ENCODE measurements at places on chromosomes 6 and 20.

GRCh38 chr6:122286512-122286911 lies 112.9 kb upstream of the HSF2 start:
- DNase-seq = no peak

DNA sequence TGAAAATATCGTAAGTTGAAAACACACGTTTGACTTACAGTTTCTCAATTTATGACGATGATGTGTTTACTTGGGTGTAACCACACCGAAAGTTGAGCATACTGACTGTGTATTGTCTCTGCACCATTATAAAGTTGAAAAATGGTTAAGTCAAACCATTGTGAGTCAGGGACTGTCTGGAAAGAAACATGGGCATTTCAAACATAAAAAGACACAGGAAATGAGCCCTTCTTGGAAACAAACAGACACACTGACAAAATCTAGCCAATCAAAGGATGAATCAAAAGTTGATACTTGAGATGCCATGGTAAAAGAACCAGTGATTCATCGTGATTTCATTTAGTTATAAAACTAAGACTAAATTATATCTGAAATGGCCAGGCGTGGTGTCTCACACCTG lies 5.3 kb downstream of the POPDC3 start:
- DNase-seq = no peak

DNA sequence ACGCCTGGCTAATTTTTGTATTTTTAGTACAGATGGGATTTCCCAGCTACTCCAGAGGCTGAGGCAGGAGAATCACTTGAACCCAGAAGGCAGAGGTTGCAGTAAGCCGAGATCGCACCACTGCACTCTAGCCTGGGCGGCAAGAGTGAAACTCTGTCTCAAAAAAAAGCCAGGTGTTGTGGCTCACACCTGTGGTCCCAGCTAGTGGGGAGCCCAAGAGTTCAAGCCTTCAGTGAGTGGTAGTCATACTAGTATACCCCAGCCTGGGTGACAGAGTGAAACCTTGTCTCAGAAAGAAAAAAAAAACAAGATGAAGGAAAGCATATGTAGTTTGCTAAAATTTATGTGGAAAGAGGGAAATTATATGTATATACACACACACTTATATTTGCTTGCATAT lies 20.0 kb upstream of the POU5F1 start:
- DNase-seq = no peak

GRCh38 chr6:143099647-143100046 lies 39.0 kb downstream of the AIG1 start:
- no peak for DNase-seq

GRCh38 chr6:119036081-119036480 lies 42.4 kb downstream of the FAM184A start:
- DNase-seq = no peak

- peak; percentile 31 for DNase-seq
Observed at GRCh38 chr6:10465629-10466499, 51.0 kb upstream of the TFAP2A start.

- DNase-seq = no peak
Observed at GRCh38 chr6:19261642-19262041, 575.5 kb upstream of the ID4 start.

GRCh38 chr6:999552-999951 lies 306.6 kb upstream of the EXOC2 start:
- DNase-seq = no peak

DNA sequence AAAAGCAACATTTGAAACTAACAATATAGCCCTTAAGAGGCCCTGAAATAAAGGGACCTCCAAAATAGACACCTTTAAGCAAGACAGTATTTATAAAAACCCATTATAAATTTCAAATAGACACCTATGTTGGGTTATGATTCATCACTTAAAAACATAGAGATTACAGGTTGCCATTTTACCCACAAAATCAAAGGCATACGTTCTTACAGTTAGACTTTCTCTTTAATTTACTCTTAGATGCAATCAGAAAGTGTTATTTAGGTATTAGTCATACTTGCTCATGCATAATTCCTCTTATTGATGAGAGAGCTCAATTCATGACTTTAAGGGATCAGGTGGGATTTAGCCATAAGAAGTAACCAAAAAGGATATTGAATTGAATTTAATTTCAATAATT lies 51.5 kb upstream of the TMEM200A start:
- no peak for DNase-seq

DNA sequence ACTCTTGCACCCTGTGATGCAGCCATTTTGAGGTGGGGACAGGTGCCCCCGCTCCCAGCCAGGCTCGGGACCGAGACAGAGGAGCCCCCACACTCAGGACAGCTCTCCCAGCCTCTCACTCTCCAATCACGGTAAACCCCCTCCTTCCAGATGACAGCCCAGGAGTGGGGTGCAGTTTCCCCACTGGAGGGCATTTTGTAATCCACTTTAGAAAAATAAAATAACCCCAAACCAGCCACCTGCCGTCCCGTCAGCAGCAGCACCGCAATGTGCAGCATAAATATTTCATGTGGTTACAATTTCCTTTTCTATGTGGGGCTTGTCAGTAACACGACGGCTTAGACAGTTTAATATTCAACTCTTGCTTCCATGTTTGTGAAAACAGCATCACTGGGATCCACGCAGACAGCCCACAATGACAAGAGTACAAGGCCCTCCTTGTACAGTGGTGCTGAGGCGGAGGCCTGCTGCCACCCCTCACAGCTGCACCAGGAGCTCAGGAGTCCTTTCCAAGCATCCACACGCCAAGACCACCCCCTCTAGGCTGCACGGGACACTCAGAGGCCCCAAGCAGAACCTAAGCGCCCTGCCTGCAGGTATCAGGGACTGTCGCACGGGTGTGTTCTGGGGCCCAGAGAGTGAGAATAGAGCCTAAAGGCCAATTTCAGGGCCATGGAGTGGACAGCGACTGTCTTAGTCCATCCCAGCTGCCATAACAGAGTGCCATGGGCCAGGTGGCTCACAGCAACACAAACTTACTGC lies 116.7 kb downstream of the JPH2 start:
- no peak for DNase-seq

DNA sequence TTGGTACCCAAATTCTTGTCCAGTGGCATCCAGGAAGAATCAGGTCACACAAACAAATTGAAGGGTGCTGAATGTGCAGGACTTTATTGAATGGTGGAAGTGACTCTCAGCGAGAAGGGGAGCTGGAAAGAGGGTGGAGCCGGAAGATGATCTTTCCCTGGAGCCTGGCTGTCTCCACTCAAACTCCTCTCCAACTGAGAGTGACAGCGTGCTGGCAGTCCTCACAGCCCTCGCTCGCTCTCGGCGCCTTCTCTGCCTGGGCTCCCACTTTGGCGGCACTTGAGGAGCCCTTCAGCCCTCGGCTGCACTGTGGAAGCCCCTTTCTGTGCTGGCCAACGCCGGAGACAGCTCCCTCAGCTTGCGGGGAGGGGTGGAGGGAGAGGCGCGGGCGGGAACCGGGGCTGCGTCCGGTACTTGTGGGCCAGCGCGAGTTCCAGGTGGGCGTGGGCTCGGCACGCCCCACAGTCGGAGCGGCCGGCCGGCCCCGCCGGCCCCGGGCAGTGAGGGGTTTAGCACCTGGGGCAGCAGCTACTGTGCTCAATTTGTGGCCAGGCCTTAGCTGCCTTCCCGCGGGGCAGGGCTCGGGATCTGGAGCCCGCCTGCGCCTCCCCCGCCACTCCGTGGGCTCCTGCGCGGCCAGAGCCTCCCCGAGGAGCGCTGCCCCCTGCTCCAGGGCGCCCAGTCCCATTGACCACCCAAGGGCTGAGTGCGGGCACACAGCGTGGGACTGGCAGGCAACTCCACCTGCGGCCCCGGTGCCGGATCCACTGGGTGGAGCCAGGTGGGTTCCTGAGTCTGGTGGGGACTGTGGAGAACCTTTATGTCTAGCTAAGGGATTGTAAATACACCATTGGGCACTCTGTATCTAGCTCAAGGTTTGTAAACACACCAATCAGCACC lies 26.7 kb upstream of the MBOAT1 start:
- DNase-seq = no peak

DNA sequence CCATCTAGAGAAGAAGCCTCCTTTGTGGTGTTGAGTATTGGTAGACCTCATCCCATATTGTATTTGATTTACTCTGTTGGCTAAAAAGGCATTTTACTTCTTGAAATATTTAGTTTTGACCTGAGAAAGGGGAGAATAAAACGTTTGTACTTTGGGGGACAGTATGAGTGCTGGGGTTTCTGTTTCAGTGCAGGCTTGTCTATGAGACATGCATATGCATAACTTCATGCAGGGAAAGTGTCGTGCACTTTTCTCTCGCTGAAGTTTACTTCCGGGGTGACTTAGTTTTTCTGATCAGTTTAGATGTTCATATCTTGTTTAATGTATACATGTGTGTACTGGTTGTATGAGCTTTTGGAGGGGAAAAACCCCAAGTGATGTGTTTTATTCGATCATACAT lies 59.5 kb downstream of the UTRN start:
- DNase-seq = no peak

DNA sequence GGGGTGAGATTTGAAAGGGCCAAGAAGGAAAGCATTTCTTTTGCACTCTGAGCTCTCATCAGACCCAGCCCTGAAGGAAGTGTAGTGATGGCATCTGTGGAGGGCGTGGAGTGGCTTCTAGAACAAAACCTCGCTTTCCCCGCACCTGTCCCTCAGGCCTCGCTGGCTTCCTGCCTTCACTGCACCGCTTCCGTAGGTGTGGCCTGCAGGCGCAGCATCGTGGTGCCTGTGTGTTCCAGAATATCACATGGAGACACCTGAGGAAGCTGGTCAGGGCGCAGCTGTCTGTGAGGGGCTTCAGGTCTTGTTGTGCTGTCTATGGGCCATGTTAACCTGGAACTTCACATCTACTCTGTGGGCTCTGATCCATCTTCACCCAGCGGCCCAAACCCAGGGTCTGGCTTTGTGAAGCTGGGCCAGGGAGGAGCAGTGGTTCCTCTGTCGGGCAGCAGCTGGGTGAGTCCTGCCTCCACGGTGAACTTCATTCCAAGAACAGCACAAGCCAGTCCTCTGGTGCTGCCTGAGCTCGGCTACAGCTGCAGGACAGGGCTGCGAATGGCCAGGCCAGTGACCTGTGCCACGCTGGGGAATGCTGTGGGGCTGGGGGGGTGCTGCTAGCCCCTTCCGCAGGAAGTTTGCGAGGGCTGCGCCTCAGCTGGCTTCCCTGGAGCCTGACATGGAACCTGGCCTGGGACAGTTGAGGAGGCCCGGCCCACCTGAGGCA lies 40.9 kb downstream of the DSTN start:
- peak; percentile 51 for DNase-seq

DNA sequence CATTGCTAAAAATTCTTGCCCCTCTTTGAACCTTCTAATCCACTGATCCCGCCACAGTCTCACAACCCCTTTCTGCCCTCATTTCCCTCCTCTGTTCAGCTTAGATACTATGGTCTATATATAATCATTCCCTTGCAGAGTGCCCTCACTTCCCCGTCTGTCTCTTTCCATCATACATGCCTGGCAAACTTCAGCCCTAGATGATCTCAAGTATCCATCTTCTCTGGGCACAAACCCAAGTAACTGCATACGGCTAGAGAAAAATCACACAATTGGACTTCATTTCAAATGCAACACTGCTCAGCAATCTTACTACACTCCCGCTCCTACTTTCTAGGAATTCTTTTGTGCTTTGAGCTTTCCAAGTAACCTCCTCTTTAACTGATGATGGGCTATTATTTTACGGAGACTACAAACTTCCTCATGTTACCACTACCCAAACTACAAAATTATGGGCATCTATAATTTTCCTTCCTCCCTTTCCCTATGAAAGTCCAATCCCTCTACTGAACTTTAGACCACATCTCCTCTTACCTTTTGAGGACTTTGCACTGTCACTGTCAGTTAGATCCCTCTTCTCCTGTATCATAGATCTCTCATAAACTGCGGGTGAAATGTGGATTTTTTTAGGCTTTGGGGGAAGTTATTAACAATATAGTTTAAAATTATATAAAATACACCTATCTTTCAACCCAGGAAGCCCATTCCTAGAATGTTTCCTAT lies 135.6 kb downstream of the BTBD9 start:
- peak; percentile 33 for DNase-seq

Measured in right hindlimb (tissue), 1 donor.